ENCODE measurements at places on chromosomes 13 and 19.

- no peak for DNase-seq
These were observed 541.4 kb upstream of the SLITRK5 start for GRCh38 chr13:87129602-87130300.

DNA sequence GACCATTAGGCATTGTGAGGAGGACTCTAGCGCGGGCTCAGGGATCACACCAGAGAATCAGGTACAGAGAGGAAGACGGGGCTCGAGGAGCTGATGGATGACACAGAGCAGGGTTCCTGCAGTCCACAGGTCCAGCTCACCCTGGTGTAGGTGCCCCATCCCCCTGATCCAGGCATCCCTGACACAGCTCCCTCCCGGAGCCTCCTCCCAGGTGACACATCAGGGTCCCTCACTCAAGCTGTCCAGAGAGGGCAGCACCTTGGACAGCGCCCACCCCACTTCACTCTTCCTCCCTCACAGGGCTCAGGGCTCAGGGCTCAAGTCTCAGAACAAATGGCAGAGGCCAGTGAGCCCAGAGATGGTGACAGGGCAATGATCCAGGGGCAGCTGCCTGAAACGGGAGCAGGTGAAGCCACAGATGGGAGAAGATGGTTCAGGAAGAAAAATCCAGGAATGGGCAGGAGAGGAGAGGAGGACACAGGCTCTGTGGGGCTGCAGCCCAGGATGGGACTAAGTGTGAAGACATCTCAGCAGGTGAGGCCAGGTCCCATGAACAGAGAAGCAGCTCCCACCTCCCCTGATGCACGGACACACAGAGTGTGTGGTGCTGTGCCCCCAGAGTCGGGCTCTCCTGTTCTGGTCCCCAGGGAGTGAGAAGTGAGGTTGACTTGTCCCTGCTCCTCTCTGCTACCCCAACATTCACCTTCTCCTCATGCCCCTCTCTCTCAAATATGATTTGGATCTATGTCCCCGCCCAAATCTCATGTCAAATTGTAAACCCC is 2.8 kb upstream of the CEACAM5 start:
- peak; percentile 19 for DNase-seq

DNA sequence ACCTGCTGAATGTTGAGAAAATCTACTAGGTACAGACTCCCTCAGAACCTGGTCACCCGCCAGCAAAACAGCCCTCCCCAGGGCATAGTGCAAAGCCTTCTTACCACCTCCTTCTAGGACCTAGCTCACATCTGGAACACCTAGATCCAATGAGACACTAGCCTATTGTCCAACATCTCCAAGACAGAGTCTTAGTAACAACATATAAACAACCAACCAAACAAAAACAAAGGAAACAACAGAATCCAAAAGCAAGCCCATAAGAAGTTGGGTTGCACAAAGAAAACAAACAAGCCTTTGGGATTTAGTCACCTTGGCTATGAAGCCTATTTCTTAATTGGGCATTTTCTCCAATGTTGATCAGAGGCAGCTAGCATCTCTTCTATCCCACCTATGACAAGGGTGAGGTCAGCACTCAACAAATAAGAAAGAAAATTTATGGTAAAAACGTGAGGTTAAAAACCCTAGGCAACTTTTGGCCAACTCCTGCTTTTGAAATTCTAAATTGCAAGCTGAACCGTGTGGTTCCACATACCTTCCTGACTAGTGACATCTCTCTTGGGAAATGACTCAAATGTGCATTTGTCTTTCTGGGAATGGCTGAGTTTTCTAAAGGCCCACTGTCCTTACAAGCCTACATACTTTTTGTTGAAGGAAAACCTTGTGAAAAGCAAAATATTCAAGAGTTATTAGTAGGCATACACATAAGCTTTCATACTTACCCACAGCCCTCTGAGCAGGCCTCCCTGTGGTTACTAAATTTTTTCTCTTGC is 66.7 kb downstream of the FAM216B start:
- DNase-seq, result no peak

- no peak for DNase-seq
These were observed 61.9 kb downstream of the TNFRSF19 start for GRCh38 chr13:23632048-23632582.

GRCh38 chr13:86383151-86383550 is 583.9 kb upstream of the SLITRK6 start:
- no peak for DNase-seq

DNA sequence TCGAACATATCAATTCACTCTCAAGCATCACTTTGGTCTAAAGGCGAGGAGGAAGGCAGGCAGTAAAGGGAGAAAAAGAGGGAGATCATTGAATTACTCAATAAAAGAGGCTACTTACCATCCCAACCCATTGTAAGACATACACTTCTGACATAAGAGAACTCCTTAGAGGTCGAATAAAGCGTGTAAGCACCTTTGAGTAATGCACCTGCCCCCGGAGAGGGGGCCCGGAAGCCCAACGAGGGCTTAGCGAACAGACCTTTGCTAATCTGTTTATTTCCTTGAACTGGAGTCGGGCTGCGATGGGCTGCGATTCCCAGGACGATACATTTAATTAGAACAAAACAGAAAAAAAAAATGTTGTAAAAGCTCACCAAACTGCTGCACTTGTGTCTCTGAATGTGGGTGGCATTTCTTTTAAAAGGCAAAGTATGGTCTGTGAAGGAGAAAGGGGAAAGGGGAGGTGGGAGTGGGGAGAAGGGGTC is 3.0 kb downstream of the ZC3H4 start:
- peak; percentile 63 for DNase-seq

- DNase-seq, result no peak
These were observed 14.9 kb downstream of the TEX29 start for GRCh38 chr13:111335298-111335697.

DNA sequence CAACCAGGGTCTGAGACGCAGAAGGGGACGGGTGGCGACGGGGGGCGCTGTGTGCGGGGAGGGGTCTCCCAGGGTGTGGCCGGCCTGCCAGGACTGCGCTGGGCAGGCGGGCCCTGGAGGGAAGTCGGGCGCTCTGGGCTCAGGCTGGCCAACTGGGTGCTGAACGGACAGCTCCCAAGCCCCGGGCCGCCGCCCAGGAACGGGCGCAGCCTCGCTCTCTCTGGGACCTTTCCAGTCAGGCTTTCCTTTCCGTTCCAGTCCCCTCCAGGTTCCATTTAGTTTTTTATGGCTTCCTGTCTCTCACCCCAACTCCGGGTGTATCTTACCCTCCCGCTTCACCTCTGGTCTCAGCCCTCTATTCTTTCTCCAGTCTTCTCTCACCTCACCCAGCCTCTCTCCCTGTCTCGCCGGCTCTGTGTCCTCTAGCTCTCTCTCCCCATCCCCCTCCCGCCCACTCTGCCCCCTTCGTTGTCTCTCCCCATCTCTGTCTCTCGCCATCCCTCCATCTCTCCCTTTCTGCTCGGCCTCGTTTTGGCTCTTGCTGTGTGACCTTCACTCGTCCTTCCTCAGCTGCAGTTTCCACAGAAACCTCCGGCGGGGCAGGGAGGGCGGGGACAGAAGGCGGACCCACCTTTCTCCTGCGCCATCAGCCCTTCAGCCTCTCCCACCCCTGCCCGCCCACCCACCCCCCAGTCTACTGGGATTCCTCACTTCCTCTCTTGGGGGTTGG is 3.3 kb upstream of the ATP1A3 start:
- DNase-seq, result peak; percentile 37

DNA sequence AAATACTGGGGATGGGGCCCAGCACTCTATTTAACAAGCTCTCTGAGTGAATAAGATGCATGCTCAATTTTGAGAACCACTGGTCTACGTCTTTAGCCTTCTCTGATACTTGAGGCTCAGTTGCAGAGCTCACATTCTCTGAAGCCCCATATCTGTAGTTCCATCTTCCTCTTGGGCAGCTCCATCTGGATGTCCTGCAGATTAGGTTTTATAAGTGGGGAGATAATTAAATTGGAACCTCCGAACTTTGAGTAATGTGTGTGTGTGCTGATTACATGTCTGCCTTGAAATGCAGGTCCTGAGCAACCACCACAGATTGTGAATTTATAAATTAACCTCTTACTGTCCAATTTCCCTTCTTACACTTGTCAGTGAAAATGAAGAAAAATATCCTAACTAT is 7.2 kb upstream of the RASL11A start:
- no peak for DNase-seq

- no peak for DNase-seq
These were observed 150.4 kb upstream of the RXFP2 start for GRCh38 chr13:31588893-31589292.

- no peak for DNase-seq
These were observed 275.8 kb upstream of the TSHZ3 start for GRCh38 chr19:31625056-31625455.

- no peak for DNase-seq
These were observed 223.1 kb upstream of the TSHZ3 start for GRCh38 chr19:31572102-31572975.

- peak; percentile 94 for DNase-seq
These were observed at the start of gene ZNF91 for GRCh38 chr19:23395041-23395721. ZNF91 (minus strand) TSS chr19:23395471; CDS start chr19:23395354, 117 bp downstream.

DNA sequence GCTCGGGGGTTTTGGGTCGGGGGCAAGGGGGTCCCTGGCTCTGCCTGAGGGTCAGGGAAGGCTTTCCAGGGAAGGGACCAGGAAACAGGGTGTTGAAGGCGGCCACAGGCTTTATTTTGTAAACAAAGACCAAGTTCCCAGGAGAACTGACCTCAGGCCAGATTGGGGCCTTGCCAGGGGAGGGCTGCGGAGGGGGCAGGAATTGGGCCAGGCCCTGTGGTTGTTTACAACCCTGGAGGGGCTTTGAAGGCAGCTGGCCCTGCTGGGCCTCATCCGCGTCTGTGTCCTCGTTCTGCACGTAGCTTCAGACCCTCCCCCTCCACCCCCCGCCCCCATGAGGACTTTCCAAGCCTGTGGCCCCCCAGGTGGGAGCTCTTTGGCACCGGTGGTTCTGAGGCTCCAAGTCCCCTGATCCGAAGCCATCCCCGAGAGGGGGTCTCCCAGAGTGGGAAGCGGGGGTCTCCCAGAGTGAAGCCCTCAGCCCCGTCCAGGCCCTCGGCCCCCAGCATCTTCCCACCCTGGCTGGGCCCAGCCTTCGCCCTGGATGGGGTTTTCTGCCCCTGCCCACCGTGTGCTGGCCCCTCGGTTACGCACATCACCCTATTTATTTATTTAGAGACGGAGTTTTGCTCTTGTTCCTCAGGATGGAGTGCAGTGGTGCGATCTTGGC is 13.5 kb upstream of the BSG start:
- DNase-seq, result no peak

DNA sequence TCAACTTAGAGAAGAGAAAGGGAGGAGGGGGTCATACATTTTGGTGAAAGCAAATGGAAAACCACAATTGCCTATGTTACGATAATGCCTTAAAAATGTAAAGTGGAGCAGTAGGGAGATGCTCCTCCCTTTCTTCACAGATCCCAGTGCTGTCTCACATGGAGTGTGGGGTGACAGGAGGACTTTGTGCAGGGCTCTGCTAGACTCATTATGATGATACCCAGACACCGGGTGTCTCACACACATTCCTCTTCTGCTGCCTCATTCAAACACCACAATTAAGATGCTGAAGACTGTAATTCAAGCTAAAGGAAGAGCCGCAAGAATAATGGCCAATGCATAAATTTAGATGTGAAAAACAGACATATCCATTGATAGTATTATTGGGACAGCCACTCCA is 150.6 kb downstream of the LHFPL6 start:
- no peak for DNase-seq

GRCh38 chr13:114032126-114032799 is 58.4 kb upstream of the C13orf46 start:
- DNase-seq, result no peak

GRCh38 chr19:45568732-45569131 is 15.9 kb downstream of the OPA3 start:
- no peak for DNase-seq

DNA sequence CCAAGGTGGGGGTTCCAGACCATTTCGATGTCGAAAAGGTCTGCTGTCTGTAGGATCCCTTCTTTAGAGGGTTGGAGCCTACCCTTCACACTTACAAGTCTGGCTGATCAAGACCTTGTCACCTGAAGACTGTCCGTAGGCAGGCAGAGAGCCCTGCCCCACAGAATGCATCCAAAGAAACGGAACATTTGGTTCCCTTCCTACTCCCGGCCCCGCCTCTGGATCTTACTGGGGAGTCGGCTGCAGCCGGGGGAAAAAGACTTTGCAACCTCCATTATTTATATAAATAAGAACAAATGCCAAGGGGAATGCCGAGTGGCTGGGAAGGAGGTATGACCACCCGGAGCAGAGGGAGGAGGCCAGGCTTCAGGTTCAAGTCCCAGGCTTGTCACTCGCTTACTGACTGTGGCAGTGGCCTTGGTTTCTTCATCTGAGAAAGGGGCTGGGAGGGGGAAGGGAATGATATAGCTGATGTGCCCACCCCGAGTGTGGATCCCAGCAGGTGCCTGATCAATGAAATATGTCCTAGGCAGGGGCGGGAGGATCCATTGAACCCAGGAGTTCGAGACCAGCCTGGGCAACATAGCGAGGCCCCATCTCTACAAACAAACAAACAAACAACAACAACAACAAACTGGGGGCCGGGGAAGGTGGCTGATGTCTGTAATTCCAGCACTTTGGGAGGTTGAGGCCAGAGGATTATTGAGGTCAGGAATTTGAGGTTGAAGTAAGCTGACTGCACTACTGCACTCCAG is 48.7 kb downstream of the RFX2 start:
- no peak for DNase-seq

GRCh38 chr19:19214892-19215291 is 3.1 kb downstream of the NCAN start:
- no peak for DNase-seq

DNA sequence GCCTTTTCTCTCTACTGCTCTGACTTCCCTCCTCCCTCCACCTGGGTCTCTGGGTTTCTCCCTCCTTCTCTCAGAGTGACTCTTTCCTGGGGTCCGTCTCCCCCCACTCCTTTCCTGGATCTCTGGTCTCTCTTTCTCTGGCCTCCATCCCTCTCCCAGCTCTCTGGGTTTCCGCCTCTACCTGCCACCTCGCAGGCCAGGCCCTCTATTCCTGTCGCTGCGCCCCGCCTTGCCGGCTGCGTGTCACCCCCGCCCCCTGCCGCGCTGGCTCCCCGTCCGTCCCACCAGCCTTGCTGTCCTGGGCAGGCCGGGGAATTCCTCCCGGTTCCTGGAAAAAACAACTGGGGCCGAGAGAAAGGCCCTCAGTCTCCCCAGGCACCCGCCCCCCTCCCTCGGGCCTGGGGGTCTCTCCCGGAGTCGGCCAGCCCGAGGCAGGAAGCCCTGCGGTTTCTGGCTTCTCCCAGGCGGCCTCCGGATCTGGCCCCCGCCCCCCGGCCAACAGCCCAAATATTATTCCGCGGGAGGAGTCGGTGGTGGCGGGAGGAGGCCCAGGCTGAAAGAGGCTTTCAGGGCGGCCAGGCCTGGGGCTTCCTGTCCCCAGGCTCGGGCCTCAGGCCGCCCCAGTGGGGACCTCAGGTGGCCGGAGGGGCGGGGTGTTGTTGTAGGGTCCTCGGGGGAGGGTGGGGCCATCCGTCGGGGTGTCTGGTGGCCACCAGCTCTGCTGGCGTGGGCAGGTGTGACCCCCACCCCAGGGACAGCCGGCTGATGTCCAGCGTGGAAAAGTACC is 9.3 kb downstream of the IRF2BP1 start:
- peak; percentile 13 for DNase-seq

- no peak for DNase-seq
These were observed 77.7 kb downstream of the RYR1 start for GRCh38 chr19:38511074-38511708.

GRCh38 chr13:44243198-44243857 is 130.3 kb upstream of the SERP2 start:
- DNase-seq, result peak; percentile 15
